Liver (tissue), 10 donors: ENCODE measurements at places on chromosomes 3 and 15.

GRCh38 chr3:46252980-46253379 is 10.7 kb downstream of the CCR3 start:
- DNase-seq = no peak

DNA sequence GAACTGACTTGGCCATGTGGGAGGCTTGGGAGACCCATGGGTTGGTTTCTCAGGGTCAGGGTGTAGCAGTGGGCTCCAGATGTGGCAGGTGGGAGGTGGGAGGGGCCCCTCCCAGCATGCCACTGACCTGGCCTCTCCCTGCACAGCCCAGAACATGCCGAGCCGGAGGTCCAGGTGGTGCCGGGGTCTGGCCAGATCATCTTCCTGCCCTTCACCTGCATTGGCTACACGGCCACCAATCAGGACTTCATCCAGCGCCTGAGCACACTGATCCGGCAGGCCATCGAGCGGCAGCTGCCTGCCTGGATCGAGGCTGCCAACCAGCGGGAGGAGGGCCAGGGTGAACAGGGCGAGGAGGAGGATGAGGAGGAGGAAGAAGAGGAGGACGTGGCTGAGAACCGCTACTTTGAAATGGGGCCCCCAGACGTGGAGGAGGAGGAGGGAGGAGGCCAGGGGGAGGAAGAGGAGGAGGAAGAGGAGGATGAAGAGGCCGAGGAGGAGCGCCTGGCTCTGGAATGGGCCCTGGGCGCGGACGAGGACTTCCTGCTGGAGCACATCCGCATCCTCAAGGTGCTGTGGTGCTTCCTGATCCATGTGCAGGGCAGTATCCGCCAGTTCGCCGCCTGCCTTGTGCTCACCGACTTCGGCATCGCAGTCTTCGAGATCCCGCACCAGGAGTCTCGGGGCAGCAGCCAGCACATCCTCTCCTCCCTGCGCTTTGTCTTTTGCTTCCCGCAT is 7.9 kb upstream of the STAB1 start:
- no peak for DNase-seq

GRCh38 chr3:97882975-97883598 is 61.3 kb downstream of the CRYBG3 start:
- DNase-seq = no peak

DNA sequence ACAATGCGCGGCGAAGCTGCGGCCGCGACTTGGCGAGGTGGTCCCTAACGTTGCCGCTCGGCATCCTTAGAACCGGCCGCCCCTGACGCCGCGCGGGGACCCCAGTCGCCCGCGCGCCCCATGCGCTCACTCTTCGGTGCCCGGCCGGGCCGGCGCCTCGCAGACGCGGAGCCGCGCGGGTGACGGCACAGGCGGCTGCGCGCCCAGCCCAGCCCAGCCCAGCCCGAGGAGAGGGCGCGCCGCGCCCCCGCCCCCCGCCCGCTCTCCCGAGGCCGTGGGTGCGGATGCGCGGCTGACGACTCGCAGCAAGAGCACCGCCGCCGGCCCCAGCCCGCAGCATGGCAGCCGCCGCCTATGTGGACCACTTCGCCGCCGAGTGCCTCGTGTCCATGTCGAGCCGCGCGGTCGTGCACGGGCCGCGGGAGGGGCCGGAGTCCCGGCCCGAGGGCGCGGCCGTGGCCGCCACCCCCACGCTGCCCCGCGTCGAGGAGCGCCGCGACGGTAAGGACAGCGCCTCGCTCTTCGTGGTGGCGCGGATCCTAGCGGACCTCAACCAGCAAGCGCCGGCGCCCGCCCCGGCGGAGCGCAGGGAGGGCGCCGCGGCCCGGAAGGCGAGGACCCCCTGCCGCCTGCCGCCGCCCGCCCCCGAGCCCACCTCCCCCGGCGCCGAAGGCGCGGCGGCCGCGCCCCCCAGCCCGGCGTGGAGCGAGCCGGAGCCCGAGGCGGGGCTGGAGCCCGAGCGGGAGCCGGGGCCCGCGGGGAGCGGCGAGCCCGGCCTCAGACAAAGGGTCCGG is 437 bp downstream of the KLF13 start:
- no peak for DNase-seq

DNA sequence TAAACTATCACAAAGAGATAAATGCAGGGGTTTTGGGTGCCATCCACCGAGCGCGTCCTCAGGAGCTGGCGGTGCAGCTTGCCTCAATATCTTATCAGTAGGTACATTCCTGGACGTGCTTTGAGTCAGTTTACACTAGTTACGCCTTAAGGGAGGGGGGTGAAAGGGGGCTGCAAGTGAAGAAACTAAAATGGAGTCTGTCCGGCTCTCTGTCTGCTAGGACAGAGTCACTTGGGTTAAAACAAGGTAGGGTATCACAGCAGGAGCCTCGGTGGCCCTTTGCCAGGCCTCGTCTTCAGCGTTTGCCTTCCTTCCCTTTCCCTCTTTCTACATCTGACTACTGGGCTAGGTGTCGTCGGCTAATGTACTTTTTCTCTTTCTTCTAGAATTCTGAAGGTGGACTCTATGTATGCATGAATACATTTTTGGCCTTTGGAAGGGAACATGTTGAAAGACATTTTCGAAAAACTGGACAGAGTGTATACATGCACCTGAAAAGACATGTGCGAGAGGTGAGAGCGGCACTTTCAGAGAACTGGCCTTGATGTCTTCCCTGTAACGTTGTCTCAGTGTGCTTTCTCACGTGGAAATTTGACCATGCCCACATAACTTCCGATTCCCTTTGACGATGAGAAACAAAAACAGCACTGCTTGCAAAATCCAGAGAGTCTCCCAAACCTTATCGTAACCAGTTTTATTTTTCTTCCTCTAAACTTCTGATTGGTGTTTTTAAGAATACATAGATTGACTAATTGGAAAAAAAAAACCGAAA is 28.8 kb downstream of the USP13 start:
- no peak for DNase-seq

GRCh38 chr15:75200765-75201615 is 692 bp upstream of the C15orf39 start:
- peak; percentile 49 for DNase-seq

GRCh38 chr15:45027220-45027619 is 4.2 kb downstream of the SORD start:
- DNase-seq = no peak

- no peak for DNase-seq
These were observed 746.4 kb upstream of the NR2F2 start for GRCh38 chr15:95584088-95584487.

DNA sequence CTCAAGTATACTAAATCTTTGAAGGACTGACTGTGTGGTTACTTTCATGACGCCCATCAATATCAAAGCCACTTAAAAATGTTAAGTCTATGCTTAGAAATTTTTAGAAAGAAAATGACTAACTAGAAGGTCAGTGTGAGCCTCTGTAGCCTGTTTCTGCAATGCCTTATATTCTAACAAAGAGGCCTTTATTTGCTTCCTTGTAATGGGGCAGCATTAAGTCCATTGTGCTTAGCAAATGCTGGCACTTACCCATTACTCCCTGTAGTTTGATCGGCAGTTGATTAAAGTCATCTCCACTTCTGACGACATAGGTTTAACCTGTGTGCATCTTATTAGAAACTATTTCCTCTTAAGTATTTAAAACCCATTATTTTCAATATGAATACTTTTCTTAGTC is 91.6 kb upstream of the FAM98B start:
- no peak for DNase-seq

- no peak for DNase-seq
These were observed 112.1 kb upstream of the MRPS22 start for GRCh38 chr3:139231555-139232281.

DNA sequence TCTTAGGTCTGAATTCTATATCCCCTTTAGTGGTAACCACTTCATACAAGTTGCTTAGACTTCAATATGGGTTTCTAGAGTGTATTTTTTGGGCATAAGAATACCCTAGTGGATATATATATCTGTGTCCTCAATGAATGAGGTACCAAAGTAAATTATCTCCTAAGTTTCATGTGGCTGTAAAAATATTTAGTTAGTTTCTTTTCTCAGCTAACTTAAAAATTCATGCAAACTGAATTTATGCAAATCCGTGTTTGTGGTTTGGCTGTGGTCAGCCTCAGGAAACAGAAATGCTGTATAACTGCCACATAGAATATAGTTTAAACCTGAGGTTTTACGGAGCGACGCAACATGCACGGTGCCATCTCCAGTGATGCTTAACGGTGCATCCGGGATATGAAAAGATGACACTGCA is 80.3 kb downstream of the PEX5L start:
- DNase-seq = no peak

DNA sequence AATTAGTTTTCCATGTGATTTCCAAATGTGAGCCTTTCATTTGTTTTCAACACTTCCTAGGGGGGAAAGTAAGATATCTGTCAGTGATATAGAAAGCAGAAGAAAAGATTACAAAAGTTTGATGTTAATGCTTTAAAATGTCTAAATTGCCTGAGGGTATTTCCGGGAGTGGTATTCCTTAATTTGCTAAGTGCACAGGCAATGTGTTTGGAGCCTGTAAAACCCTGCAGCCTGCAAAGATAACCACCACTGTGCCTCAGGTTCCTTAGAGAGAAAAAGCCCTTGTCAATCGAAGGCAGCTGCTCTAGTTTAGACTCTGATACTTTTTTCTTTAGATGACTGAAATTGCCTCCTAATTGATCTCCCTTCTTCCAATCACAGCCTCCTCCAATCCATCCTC is 154.9 kb downstream of the SSR3 start:
- DNase-seq = no peak

DNA sequence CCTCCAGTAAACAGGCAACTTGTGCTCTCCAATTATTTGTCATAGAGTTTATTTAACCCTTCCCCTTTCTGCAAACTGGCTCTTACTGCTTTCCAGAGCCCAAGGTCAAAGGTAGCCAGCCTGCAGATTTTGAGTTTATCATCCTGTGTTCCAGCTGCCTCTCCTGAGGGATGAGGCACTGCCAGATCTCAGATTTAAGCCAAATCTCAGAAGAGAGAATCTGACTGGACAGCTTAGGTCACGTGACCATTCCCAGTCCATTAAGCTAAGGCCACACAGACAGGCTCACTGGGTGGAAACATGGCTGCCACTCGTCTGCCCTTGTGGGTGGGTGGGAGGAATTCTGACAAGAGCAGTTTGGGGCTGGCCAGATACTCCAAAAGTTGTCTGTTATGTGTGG is 8.6 kb upstream of the SIAH2 start:
- DNase-seq = no peak
